Diencephalon (tissue), 1 donor: ENCODE measurements at places on chromosomes 1 and 21. TPM values are rescaled to one million over a fixed set of nuclear protein-coding genes. Genes with fewer than 3 reads are reported as not detected.

The DMRTA2 gene
- 0.92 TPM for total RNA-seq

The SLC2A5 gene
- total RNA-seq: 2.8 TPM

The S100A10 gene
- total RNA-seq: 16.4 TPM

The XCL1 gene
- 0.23 TPM for total RNA-seq

The GBP5 gene
- 0.23 TPM for total RNA-seq

The KRTAP11-1 gene
- not detected for total RNA-seq

The IPO13 gene
- total RNA-seq: 19.1 TPM

The CFAP45 gene
- total RNA-seq: 5.8 TPM

The LCK gene
- total RNA-seq: 0.23 TPM
